Upper lobe of right lung (tissue), 1 donor: ENCODE measurements at places on chromosomes 5 and 9. TPM values are rescaled to one million over a fixed set of nuclear protein-coding genes. Genes with fewer than 3 reads are reported as not detected.

PDGFRB gene
- 120 TPM for total RNA-seq

DNA sequence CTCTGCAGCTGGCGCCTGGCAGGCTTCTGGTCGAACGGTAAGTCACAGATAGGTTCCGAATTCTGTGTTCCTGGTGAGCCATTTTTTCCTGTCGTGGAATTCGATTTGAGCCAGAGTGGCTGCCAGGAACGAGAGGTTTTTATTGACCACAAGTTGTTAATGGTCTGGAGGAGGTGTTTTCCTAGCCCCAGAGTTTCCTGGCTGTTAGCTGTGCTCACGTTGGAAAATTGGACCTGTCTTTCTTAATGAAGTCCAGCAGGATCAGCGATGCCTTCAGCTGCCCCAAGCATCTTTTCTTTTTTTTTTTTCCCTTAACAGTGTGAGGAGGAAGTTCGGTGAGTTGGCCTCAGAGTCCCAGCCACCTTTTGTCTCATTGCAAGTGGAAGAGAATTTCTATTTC lies 62.9 kb downstream of the COL5A1 start:
- no peaks in the 10 kb centered on the region for H3K27me3 ChIP-seq
- H3K4me3 ChIP-seq, result no peak overlapping the region
- H3K27ac ChIP-seq, result no peak overlapping the region
- peaks cover 9% of the 10 kb centered on the region for H3K36me3 ChIP-seq

DNA sequence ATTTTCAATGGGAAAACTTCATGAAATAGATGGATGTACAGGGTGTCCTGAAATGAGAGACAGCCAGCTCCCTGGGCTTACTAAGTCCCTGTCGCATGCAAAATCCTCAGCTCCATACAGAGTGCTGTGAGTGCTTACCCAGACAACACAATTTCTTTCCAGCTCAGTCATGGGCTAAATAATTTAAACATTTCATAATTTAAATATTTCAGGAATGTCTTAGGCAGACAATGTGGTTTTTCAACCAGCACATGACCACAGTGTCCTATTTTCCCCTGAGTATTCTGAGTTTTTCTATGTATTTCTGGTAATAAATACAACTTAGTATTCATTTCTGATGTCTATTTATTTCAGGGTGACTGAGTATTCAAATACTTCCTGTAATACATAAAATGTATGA lies 188.5 kb upstream of the SNX2 start:
- no peaks in the 10 kb centered on the region for H3K27me3 ChIP-seq
- no peak overlapping the region for H3K27ac ChIP-seq
- no peaks in the 10 kb centered on the region for H3K4me1 ChIP-seq
- no peak overlapping the region for H3K4me3 ChIP-seq

DNA sequence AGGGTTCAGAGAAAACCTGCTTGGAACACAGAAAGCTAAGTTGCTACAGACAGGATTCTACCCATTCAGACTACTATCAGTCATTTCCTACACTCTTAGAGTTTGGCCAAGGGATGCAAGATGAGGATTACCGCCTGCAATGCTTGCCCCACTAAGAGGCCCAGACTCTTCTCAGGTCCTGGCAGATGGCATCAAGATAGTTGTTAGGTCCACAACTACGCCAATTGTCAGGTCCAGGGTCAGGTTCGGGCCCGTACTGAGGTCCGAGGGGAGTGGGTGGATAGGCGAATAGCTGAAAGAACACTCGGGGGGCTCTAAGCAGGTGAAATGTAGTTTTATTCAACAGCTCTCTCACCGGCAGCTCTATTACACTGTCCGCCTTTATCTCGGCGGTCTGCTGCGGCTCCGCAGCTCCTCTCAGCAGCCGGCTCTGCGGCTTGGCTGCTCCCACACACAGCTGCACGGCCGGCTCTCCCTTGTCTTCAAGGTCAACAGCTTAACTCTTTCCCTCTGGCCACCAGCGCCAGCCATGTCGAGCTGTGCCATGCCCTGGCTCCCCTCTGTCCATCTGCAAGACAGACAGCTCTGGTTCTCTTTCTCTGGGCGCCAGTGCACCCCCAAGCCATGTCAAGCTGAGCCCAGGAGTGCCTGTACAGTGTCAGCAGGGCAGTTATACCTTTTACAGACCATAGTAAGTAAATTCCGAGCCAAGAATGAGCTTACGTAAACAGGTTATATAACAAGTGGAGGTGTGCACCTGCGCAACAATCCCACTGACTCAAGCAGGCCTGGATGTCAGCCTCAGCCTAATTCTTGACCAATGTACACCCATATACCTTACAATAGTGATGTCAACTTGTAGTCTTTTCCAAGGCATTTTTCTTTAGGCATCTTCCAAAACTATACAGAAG lies 24.0 kb downstream of the ENC1 start:
- no peaks in the 10 kb centered on the region for H3K27me3 ChIP-seq
- H3K27ac ChIP-seq, result no peak overlapping the region
- H3K36me3 ChIP-seq, result no peaks in the 10 kb centered on the region
- DNase-seq, result no peak
- H3K4me1 ChIP-seq, result no peaks in the 10 kb centered on the region
- no peak overlapping the region for H3K4me3 ChIP-seq

DNA sequence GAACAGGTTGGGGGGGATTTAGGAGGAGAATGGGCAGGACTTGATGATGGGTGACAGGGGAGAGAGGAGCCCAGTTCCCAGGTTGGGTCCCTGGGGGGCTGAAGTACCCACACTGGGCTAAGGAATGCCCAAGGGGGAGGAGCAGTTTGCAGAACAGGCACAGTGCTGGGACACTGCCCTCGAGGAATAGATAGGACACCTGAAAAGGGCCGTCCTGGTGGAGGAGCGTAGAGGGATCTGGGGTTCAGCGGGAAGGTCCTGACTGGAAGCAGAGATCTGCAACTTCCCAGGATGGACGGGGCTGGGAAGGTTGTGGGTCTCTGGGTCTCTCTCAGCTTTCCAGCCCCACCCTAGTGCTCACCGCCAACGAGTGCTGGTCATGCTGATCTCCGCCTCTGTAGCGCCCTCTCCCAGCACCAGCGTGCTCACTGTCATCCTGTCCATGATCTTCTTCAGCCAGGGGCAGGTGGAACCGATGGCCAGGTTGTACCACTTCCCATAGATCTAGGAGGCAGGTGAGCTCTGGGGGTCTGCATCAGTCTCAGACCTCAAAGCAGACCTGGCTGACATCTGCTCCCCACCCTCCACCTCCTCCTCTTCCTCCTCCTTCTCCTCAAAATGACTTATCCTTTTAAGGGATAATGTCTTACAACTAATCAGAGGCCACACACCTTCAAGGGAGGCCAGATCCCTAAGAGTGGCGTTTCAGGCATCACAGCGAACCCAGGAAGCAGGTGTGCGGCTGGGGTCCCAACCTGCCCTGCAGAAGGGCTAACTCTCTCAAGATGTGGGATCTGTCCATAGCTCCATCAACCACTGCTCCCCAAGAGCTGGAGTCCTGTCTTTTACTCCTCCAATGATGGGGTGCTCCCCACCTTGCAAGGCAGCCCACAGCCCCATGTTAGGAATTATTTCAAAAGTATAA lies 1.6 kb downstream of the AMBP start:
- no peaks in the 10 kb centered on the region for H3K36me3 ChIP-seq
- no peak overlapping the region for H3K4me3 ChIP-seq
- DNase-seq, result peak; percentile 46
- no peak overlapping the region for H3K27ac ChIP-seq
- no peaks in the 10 kb centered on the region for H3K27me3 ChIP-seq

DNA sequence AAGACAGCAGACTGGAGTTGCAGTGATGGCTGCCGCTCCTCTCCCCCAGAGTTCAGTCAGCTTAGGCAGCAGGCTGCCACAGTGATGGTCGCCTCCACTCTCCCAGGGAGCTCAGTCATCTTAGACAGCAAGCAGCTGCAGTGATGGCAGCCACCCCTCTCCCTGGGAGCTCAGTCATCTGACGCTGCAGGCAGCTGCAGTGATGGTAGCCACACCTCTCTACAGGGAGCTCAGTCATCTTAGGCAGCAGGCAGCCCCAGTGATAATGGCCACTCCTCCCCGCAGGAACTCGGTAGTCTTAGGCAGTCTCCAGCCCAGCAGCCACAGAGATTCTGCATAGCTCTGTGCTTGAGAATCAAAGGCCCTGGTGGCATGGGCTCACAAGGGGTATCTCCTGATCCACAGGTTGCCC lies 582.7 kb downstream of the DTWD2 start:
- H3K4me3 ChIP-seq, result no peak overlapping the region
- DNase-seq, result peak; percentile 57
- H3K27me3 ChIP-seq, result no peaks in the 10 kb centered on the region
- H3K36me3 ChIP-seq, result no peaks in the 10 kb centered on the region

C5orf34 gene
- total RNA-seq, result 2.6 TPM

- no peaks in the 10 kb centered on the region for H3K4me1 ChIP-seq
- no peaks in the 10 kb centered on the region for H3K27me3 ChIP-seq
- H3K36me3 ChIP-seq, result no peaks in the 10 kb centered on the region
- H3K4me3 ChIP-seq, result no peak overlapping the region
These were observed 96.0 kb downstream of the HINT1 start for GRCh38 chr5:131068893-131069643.

DNA sequence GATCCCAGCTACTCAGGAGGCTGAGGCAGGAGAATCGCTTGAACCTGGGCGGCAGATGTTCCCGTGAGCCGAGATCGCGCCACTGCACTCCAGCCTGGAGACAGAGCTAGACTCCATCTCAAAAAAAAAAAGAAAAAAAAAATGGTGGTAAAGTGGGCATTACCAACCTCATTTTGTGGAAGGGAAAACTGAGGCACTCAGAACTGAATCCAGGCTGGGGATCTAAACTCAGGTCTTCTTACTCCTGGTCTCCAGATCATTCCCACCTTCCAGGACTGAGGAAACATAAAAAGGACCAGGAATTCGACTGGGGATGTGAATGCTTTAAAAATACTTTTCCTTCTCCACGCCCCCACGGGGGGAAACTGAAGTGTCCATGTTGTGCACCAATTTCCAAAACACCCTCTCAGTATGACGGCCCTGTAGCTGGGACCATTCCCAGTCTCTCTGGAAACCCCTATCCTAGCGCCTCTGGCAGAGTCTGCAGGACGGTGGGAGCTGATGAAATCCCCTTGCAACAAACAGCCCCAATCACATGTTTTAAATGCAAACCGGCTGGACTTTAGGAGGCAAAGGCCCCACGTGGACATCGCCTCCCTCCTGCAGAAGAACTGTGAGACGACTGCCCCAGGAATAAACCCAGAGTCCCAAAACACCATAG lies 8.9 kb upstream of the AKNA start:
- H3K27ac ChIP-seq, result peak overlapping the region; percentile 96
- peak overlapping the region; percentile 98 for H3K4me3 ChIP-seq
- no peaks in the 10 kb centered on the region for H3K27me3 ChIP-seq
- H3K4me1 ChIP-seq, result peaks cover 33% of the 10 kb centered on the region

DNA sequence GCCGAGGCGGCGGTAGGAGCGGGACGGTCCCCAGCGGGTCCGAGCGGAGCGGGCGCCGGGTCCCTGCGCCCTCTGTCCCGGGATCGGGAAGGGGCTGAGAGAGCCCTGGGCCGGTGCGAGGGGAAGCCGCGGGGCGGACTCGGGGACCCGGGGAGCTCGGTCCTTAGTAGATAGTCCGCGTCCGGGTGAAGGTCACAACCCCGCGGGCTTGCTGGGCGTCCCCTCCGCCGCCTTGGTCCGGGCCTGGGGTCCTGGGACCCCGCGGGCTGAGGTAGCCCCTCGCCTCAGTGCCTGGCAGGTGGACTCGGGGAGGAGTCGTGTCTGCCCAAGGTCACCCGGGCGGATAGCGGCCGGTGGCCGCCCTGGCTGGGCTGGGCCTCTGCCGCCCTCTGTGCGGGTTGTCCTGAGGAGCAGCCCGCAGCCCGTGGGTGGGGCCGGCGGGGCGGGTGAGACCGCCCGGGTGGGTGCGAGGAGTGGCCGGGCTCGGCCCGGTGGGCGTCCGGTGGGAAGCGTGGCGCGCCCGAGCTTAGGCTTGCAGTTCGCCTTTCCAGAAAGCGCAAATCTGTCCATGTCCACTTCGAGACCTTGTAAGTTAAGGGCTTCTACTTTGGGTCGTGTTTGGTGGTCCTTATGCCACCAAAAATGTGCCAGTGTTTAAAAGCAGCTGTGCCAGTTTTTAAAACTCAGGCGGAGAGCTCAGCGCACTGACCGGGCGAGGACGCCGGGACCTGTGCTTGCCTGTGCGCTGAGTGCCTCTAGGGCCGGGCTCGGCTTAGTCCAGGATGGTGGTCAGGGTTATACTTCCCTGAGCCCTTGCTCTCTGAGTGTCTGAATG lies 554 bp downstream of the SDHA start:
- DNase-seq, result peak; percentile 76
- H3K36me3 ChIP-seq, result peaks cover 5% of the 10 kb centered on the region
- peak overlapping the region; percentile 86 for H3K4me3 ChIP-seq
- no peaks in the 10 kb centered on the region for H3K27me3 ChIP-seq
- H3K4me1 ChIP-seq, result peaks cover 39% of the 10 kb centered on the region

DNA sequence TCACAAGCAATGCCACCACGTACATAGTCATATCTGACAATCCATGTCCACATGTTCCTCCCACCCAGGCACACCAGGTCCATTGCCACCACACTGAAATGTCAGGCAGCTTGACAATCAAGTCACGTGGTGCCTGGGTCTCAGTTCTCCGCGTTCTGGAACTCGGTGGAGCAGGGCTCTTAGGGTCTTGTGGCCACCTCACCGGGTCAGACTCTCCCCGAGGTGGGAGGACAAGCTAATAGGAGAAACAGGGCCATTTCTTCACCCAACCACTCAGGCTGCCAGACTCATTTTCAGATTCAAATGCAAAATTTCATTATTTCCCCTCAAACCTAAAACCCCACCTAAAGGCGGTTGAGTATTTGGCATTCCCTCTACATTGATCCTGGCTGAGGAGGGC lies 200.5 kb upstream of the GAS1 start:
- peaks cover 15% of the 10 kb centered on the region for H3K4me1 ChIP-seq
- peaks cover 4% of the 10 kb centered on the region for H3K27me3 ChIP-seq
- peak overlapping the region; percentile 84 for H3K27ac ChIP-seq
- no peaks in the 10 kb centered on the region for H3K36me3 ChIP-seq

- no peaks in the 10 kb centered on the region for H3K36me3 ChIP-seq
- no peak for DNase-seq
- no peak overlapping the region for H3K4me3 ChIP-seq
- H3K27me3 ChIP-seq, result no peaks in the 10 kb centered on the region
- peaks cover 6% of the 10 kb centered on the region for H3K4me1 ChIP-seq
These were observed 50.8 kb downstream of the ITGA1 start for GRCh38 chr5:52838326-52839015.

MUSK gene
- total RNA-seq, result 3.7 TPM

GRCh38 chr9:91161465-91162300 lies 200.0 kb downstream of the AUH start:
- peaks cover 25% of the 10 kb centered on the region for H3K4me1 ChIP-seq
- no peak overlapping the region for H3K4me3 ChIP-seq
- H3K27me3 ChIP-seq, result no peaks in the 10 kb centered on the region

GRCh38 chr5:119243888-119244287 lies 111.9 kb upstream of the TNFAIP8 start:
- no peak overlapping the region for H3K4me3 ChIP-seq
- no peak for DNase-seq
- H3K27ac ChIP-seq, result no peak overlapping the region
- peaks cover 20% of the 10 kb centered on the region for H3K36me3 ChIP-seq

- H3K27ac ChIP-seq, result no peak overlapping the region
- no peaks in the 10 kb centered on the region for H3K27me3 ChIP-seq
- H3K36me3 ChIP-seq, result no peaks in the 10 kb centered on the region
- H3K4me3 ChIP-seq, result no peak overlapping the region
- H3K4me1 ChIP-seq, result no peaks in the 10 kb centered on the region
- no peak for DNase-seq
These were observed 129.2 kb downstream of the HSD17B3 start for GRCh38 chr9:96172797-96173196.

- H3K36me3 ChIP-seq, result no peaks in the 10 kb centered on the region
- H3K27me3 ChIP-seq, result no peaks in the 10 kb centered on the region
- no peaks in the 10 kb centered on the region for H3K4me1 ChIP-seq
These were observed 253.3 kb downstream of the PRR16 start for GRCh38 chr5:120717381-120717780.

- no peak overlapping the region for H3K4me3 ChIP-seq
- H3K36me3 ChIP-seq, result no peaks in the 10 kb centered on the region
- no peak for DNase-seq
- H3K4me1 ChIP-seq, result peaks cover 14% of the 10 kb centered on the region
- no peaks in the 10 kb centered on the region for H3K27me3 ChIP-seq
- H3K27ac ChIP-seq, result no peak overlapping the region
These were observed 622 bp upstream of the RGS14 start for GRCh38 chr5:177357146-177357458.
